ENCODE measurements at places on chromosomes 16 and 17.

GRCh38 chr16:78180349-78180748 lies 80.9 kb downstream of the WWOX start:
- no peak for DNase-seq

DNA sequence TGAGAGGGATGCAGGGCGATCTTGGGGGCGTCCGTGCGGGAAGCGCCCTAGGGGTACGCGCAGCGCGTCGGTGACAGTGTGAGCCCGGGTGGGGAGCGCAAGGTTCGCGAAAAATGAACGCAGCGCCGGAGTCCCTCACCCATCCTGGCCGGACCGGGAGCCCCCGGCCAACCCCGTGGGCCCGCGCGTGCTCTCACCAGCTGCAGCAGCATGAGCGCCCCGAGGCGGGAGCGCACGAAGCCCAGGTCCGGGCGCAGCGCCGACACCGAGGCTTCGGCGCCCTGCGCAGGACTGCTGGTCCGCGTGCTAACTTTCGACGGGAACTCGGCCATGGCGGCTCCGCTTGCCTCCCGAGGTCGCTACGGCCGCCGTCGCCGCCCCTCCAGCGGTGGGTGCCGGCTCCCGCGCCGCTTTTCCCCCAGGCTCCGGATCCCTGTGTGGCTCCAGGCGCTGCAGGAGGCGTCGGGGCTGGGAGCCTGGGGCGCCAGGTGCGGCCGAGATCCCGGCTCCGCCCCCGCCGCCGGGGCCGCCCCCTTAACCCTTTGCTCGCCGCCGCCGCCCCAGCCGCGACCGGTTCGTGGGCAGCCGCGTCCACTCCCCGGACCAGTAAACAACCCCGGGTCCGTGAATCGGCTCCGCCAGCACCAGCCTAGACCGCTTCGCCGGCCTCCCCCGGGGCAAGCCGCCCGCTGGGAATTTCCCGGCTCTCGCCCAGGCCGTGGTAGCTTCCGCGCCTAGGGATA lies at the start of gene PLLP:
PLLP (minus strand) TSS at position 464 of the 743 bp plus-strand sequence; CDS start at position 332, 132 bp downstream.
- DNase-seq = peak; percentile 74

GRCh38 chr17:27542841-27543463 lies 86.7 kb downstream of the KSR1 start:
- DNase-seq = no peak

DNA sequence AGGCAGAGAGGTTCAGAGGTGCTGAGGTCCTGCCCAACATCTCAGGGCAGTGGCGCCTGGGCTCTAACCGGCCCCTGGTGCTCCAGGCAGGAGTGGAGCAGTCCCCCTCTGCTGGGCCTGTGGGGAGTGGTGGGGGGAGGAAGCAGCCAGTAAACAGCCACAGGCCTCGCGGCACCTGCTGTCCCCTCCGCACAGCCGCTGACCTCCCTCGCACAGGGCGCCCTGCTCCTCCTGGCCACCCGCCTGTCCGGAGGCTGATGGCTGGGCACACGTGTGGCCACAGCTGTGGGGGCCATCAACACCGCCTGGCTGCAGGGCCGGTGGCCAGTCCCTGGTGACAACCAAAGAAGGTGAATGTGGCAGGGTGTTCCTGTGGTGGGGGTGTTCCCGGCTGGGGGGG lies 36.8 kb upstream of the PABPN1L start:
- peak; percentile 49 for DNase-seq

DNA sequence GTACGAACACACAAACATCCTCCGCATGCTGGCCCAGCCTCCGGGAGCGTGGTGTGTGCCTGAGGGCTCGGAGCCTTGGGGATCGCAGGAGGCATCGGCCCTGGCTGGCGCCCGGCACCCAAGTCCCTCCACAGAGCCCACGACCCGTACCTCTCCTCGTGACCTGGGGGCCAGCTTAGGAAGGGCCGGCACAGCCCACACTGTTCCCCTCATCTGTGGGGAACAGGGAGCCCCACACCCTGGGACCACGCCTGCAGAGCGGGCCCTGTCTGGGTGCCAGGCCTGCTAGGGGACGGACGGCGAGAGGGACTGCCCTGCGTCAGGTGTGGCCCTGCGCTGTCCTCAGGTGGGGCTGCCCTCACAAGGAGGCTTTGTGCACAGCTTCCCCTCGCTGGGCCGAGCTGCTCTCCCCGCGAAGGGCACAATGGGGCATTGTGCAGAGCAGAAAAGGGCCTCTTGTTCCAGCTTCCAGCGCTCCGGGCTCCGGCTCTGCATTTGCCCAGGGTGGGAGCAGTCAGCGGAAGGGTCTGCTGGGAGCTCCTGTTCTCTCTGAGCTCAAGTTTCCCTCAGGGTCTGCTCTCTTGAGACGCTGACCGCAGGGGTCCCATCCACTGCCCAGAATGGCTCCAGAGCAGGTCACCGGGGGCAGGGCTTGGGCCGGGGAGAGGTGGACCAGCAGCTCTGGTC lies 1.7 kb upstream of the LMF1 start:
- peak; percentile 68 for DNase-seq

DNA sequence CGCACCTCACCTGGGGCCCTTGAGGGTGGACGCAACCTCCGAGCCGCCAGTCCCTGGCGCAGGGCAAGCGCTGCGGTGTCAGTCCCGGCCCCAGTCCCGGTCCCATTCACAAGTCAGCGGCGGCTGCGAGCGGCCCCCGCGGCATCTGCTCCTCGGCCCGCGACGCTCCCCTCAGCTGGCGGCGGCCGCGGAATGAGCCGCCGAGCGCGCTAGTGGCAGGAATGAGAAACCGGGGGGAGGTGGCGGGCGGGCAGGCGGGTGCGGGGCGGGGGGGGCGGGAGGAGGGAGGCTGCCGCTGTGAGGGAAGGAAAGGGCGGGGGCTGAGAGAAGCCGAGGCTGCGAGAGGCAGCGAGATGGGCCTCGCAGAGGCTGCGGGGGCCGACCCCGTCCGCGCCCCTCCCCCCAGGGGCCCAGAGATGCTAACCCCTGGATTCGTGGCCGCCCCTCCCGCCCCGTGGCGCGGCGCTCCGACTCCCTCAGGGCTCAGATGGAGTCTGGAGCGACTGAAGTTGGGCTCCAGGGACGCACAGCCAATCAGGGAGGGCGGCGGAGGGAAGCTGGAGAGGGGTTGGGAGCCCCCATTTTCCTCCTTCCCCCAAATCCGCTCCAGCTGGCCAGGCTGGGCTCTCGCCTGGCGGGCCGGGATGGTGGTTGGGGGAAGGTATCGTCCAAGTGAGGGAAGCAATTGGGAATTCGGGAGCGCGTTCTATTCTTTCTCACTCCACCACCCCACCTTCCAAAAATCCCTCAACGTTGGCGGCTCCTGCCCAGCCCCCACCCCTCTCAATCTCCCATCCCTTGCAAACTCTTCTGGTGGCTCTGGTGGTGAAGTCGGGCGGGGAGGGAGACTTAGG lies at the start of gene CDH11:
CDH11 (minus strand) TSS at position 194 of the 854 bp plus-strand sequence. CDS start 117,194 bp downstream, outside the sequence.
- peak; percentile 95 for DNase-seq

All from eye (tissue), 1 donor.